Stimulated activated CD4-positive, alpha-beta T cell treated with anti-CD3 and anti-CD28 coated beads, TNF-alpha, amount 100 ng/mL, for 24 hours (primary cell): ENCODE measurements at places on chromosomes 5 and 9.

DNA sequence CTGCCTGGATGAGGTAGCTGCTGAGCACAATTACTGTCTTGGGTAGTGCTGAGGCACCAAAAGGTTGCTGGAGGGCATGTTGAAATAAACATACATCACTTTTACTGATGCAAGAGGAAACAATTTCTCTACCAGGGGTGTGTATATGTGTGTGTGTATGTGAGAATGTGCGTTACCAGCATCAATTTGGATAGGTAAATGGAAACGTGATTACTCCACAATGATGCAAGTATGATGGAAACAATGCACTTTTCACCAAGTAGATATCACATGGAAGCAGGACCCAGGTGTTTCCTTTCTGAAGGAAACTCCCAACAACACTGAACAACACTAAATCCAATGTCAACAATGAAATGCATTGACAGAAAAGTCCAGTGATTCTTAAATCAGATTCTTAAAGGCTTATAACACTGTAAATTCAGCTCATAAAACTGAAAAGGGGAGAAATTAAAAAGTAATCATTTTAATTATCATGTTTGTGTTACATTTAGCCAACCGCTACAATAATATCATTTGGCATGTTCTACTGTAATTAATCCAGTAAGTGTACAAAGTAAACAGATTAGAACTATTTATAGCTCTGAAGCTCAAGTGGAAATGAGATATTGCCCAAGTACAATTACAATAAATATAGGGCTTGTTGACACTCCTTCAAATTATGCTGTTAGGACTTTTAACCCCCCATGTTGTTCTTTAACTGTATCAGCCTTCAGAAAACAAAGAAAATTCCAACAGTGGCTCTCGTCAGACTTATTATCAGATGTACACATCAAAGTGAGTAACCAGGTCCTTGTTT is 25.3 kb downstream of the YIPF5 start:
- no peak for DNase-seq

- DNase-seq = no peak
Observed at GRCh38 chr9:115267790-115268189, 149.8 kb upstream of the TNC start.

DNA sequence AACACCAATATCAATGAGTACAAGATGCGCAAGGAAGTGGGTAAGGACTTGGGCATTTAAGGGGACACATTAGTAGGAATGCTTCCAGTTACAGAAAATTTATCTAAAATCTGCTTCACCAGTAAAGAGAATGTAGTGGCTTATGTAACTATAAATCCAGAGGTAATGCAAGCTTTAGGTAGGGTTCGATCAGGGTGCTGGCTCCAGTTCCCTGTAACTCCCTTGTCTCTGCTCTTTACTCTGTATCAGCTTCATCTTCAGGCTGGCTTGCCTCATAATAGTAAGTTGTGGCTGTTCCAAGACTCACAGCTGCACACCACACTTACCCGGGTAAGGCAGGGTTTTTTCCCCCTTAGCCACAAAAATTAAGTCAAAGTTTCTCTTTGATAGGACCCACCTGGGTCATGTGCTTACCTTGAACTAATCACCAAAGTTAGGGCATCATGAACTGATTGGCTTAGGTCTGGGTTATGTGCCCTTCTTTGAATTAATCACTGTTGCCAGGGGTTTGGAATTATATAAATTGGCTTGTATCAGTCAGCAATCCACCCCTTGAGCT is 35.5 kb downstream of the ARHGEF37 start:
- no peak for DNase-seq

DNA sequence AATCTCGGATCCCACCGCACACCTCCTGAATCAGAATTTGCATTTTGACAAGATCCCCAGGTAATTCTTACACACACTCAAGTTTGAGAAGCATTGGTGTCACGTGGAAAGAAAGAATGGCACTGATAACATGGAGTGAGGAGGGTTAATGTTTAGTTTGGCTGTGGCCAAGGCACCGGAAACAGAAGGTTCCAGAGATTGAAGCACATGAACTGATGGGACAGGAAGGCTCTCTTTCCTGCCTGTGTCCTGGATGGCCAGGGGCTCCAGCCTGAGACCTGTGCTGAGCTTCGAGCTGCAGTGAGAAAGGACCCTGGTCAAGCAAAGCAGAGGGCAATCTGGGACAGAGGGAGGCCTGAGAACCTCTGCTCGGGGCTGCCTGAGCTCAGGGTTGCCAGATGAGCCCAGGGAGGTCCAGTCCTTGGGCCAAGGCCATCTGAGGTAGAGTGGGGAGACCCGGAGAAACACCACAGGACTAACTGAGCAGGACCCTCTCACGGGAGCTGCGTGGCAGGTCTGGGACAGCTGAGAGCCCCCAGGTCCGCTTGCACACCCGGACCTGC is 27.3 kb downstream of the AFAP1L1 start:
- DNase-seq = no peak

DNA sequence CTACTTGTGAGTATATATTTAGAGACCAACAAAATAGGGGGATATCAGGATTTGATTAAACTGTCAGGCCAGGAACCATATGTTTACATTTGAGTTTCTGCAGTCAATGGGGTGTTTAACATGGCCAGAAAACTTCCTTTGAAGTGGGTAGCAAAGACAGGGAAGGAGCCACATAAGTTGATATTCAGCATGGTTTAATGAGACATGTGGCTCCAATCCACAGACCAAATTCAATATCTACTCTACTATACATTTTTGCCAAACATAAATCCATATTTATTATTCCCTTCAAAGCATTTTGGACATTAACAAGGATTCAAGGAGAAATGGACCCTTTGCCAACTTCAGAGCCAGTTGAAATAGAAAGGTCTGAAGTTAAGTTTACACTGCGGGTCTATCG is 99.8 kb downstream of the TAF11L14 start:
- no peak for DNase-seq

GRCh38 chr5:137205231-137206027 is 293.7 kb downstream of the SPOCK1 start:
- no peak for DNase-seq

GRCh38 chr5:148020257-148020988 is 43.4 kb upstream of the SPINK5 start:
- DNase-seq = no peak

GRCh38 chr5:96324708-96325107 is 108.3 kb downstream of the PCSK1 start:
- DNase-seq = no peak
